ENCODE measurements at places on chromosomes 11 and 22. TPM values are rescaled to one million over a fixed set of nuclear protein-coding genes. Genes with fewer than 3 reads are reported as not detected.

Gene UCP2
- 82.4 TPM for total RNA-seq

Gene KRTAP5-3
- not detected for total RNA-seq

Gene CTTN
- total RNA-seq, result 211 TPM

Gene LIF
- 31.6 TPM for total RNA-seq

Gene C11orf91
- 0.85 TPM for total RNA-seq

Gene HEPN1
- total RNA-seq, result not detected

Gene C1QTNF4
- total RNA-seq, result 0.21 TPM

Gene TCN1
- total RNA-seq, result 0.39 TPM

Gene RAB36
- total RNA-seq, result 7.8 TPM

Gene MUC6
- not detected for total RNA-seq

Gene PHF5A
- 56.7 TPM for total RNA-seq

Gene POTEH
- total RNA-seq, result not detected

Gene OR8D1
- not detected for total RNA-seq

Gene MOV10L1
- total RNA-seq, result 0.03 TPM

Gene KCNK7
- 0.93 TPM for total RNA-seq

Gene PGA5
- not detected for total RNA-seq

Gene FGF3
- not detected for total RNA-seq

Gene CTSF
- 32.9 TPM for total RNA-seq

Gene SLC22A6
- total RNA-seq, result not detected

Gene GPHA2
- not detected for total RNA-seq

Gene GNAZ
- 2.8 TPM for total RNA-seq

All from A549 treated with Hydrocortisone at 1 μM for 4 hours (cell line).